ENCODE measurements at places on chromosomes 4 and X. TPM values are rescaled to one million over a fixed set of nuclear protein-coding genes. Genes with fewer than 3 reads are reported as not detected.

DNA sequence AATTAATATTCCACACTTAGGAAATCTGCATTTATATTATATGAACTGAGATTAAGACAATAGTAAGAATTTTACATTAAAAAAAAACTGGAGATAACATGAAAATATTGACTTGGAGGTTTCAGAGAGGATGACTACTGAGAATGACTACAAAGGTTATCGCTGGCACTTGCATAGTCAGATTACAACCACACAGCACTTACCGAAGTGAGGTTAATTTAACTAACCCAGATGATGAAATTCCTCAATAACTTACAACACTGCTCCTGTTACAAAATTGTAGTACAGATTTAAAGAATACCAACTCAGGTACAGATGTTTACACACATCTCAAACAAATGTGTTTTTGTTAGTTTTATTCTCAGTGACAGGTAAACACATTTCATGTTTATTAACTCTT is 283.5 kb downstream of the CAMK2D start:
- no peak for DNase-seq

DNA sequence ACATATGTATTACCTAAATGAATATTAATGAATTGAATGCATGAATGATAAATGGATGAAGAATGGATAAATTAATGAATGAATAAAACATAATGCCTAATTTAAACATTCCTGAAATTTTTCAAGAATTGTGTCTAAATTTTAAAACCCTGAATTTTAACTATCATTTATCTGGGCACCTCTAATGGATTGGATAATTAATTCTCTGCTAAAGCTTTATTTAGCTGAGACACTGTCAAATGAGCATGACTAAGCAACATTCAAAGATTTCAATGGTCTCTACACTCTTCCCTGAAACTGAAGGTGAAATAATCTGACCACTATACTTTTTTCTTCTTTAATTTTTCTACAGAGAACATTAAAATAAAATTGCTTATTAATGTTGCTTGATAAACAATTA is 1197.7 kb downstream of the C4orf33 start:
- DNase-seq = no peak

- no peak for DNase-seq
Measured at GRCh38 chr4:128337863-128338262, 50.2 kb upstream of the PGRMC2 start.

GRCh38 chrX:108091878-108092291 is 307 bp downstream of the ATG4A start:
- no peak for DNase-seq

DNA sequence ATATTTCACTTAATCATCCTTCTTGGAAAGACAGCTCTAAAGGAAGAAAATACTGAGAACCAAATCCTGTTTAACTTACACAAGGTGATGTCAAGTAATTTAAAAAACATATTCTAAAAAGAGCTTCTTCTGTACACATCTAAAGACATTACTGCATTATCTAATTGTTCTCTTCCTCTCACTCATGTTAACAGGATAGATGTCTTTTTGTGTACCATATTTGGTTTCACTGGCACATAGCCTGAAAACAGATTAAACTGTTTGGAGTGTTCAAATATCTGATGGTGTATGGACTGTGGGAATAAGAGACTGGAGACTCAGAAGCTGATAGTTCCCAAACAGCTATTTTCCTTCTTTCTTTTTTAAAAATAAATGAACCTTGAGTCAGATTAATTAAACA is 213.3 kb upstream of the MAB21L2 start:
- DNase-seq = no peak

Gene H2AZ1
- total RNA-seq = 115 TPM

Gene AVPR2
- total RNA-seq = 1.3 TPM

Gene ARMCX1
- total RNA-seq = 16.2 TPM

Gene DAPP1
- 24.5 TPM for total RNA-seq

Gene TMSB15C
- 0.44 TPM for total RNA-seq

Gene RPS3A
- total RNA-seq = 4,436 TPM

Gene TRAPPC11
- total RNA-seq = 41.7 TPM
